GM04503 (cell line): ENCODE measurements at places on chromosomes 5 and 9.

GRCh38 chr9:14888272-14888671 lies 22.0 kb downstream of the FREM1 start:
- DNase-seq, result no peak

- no peak for DNase-seq
Observed at GRCh38 chr9:91795598-91796241, 154.3 kb downstream of the ROR2 start.

- no peak for DNase-seq
Observed at GRCh38 chr5:26232706-26233105, 805.7 kb downstream of the CDH9 start.

DNA sequence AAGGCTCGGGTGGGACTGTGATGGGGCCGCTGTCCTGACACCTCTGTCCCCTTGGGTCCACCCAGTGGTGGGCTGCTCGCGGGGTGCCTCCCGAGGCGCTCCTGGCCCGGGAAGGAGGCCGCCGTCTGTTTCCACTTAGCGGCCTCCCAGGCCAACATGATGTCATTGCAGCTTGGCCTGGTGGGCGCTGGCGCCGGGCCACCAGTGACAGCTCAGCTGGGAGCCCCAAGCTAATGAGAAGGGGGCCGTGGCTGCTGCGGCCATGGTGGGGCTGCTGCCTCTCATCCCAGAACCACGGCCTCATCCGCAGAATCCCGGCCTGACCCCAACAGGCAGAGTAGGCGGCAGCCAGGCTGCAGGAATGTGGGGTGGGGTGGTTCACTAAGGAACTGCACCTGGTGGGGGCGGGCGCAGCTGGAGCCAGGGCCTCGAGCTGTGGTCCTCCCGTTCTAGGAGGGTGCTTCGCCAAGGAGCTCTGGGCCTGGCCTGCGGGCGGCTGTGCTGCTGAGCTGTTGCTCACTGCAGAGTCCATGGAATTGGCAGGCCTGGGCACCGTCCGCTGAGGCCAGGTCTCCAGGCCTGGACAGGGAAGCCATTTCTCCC lies 123.5 kb upstream of the COL5A1 start:
- no peak for DNase-seq

- DNase-seq, result no peak
Observed at GRCh38 chr9:130694205-130694604, 625 bp downstream of the EXOSC2 start.

GRCh38 chr5:141516672-141517025 lies 27.8 kb downstream of the PCDHGC5 start:
- no peak for DNase-seq

GRCh38 chr9:137665226-137665625 lies 46.4 kb downstream of the EHMT1 start:
- DNase-seq, result no peak

DNA sequence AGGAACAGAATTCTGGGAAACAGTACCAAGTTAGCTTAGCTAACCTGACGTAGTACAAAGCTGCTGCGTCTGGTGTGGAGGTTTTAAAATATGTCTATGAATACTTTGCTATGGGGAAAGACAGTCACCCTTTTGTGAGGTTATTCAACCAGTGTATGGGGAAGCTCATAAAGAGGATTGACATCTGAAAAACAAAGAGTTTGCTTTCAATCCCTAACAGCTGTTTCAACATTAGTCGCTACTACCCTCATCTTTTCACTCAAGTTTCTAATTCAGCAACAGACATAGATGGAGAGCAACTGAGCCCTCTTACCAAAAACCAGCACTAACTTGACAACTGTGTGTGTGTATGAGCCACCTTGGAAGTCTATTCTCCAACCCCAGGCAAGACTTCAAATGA lies 7.8 kb upstream of the MSANTD3 start:
- DNase-seq, result no peak

- DNase-seq, result no peak
Observed at GRCh38 chr9:12889402-12890106, 114.7 kb downstream of the LURAP1L start.

DNA sequence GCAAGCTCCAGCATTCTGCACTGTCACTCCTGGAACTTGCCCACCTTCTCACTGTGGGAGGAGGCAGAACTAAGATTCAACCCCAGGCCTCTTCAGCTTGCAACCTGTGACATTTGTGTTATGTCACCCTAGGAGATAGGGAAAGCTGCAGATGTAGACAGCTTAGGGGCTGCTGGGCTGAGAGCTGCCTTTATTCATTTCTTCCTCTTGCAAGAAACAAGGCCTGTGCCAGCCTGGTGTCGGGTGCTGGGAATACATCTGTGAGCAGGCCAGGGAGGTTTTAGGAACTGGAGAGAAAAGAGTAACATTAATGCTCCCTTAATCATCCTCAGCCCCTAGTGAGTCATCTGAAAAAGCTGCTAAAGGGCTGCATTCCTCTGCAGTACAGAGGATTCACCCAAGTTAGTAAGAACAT lies 101.8 kb downstream of the FGF18 start:
- peak; percentile 81 for DNase-seq

DNA sequence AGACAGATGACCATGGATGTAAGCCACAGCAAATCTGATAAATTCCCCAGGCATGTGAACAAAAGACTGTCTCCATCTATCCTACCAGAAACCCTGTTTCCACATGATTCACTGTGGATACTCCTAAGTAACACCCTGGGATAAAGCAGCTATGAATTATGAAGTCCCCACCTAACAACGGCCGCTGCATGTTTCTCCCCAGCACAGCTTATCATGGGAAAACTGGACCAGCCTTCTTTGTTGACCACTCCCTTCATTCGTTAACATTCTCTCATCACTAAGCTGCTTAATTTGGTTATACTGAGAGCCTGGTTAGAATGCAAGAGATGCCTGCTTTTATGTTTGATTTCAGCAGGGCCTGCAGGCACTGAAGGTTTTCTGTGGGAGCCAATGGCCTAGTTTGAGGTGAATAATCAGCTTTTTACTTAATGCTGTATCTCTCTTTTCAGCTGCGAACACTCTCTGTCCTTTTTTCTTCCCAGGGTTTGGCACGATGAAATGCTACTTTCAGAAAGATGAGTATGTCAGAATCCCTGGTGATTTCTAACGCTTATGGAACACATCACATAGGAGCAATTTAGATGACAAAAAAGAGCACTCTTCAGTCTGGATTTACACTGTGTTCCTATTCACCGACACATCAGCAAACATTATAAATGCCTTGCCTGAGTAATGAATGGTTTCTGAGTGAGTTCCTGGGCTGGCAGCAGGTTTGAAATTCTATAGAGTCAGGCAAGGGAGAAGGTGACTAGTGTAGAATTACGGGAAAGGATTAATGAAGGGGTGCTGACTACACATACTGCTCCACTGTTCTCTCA lies 318.4 kb upstream of the ZNF608 start:
- DNase-seq, result no peak

DNA sequence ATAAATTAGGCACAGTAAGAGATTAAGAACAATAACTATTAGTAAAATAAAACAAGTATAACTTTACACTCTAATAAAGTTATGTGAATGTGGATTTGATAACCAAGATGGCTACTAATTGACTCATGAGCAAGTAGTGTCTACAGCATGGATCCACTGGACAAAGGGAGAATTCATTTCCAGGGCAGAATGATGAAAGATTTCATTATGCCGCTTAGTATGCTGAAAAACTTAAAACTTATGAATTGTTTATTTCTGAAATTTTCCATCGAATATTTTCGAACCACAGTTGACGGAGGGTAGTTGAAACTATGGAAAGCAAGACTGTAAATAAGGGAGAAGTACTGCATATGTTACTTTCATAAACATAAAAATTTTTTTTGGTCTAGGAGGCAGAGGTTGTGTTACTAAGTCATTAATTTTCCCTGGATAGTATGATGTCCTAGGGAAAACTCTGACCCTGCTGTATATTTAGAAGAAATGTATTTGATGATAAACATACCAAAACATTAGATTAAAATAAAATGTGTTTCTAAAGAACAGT lies 24.9 kb upstream of the TARS1 start:
- no peak for DNase-seq

DNA sequence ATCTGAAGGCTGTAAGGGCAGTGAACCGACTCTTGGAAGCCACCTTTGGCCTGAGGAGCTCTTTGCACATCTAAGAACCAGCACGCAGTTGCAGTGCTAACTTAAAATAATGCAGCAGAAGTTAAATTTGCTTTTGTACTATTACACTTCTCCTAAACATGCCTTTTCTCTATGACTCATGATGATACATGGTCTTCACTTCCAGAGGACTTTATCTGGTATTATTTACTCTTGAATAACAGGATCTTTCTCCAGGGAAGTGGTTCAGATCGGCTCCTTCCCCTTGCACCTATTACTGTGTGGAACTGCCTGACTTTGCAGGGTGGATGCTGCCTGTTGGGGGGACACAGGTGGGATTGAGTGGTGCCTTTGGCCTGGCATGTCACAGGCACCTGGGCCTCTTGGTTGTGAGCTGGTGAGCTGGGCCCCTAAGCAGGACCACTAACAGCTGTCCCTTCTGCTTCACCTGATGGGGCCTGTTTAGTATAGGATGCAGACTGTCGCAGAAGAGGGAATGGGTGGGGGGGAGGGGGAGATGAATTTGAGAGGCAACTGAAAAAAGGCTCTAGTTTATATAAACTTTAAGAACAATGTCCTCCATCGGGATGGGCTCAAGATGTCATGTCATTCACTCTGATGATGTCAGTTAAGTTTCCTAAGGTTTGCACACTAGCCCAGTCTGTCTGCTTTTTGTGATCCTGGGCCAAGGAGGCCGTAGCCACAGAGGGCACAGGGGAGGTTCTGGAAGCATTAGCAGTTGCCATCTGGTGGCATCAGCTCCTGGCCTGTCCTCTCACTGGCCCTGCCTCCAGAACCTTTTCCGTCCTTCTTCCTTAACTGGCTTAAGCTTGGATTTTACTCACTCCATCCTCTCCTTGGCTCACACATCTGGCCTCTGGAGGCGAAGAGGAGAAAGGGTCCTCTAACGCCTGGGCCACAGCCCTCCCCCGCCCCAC lies 33.9 kb upstream of the GABBR2 start:
- peak; percentile 8 for DNase-seq

- DNase-seq, result no peak
Observed at GRCh38 chr9:636931-637591, 204.4 kb upstream of the DMRT1 start.

DNA sequence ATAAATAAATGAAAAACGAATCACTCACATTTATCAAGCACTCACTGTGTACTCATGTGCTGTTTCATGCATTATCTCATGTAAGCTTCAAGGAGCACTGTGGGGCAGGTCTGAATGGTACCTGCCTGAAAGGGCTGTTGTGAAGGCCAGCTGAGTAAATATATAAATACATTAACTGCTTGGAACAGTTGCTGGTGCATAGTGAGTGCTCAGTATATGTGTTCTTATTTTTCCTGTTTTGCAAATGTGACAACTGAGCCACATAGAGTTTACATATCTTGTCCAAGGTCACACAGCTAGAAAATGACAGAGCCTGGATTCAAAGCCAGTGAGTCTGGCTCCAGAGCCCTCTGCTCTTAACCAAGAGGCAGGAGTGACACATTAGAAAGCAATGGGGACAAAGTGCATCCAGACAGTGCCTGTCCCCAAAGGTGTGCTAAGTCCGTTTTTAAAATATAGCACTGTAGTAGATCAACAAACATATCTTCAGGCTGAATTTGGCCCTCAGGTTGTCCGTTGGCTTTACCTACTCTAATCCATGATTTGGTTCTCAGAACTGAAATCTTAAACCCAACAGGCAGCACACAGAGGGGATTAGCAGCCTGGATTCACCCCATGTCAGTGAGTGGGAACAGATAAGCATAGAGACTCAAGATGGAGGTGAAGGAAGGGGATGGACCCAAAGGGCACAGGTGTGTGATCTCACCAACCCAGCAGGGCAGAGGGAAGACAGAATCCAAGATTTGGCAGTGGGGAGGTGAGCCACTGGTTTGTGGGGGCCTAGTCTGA lies 70.8 kb downstream of the WWC1 start:
- no peak for DNase-seq

DNA sequence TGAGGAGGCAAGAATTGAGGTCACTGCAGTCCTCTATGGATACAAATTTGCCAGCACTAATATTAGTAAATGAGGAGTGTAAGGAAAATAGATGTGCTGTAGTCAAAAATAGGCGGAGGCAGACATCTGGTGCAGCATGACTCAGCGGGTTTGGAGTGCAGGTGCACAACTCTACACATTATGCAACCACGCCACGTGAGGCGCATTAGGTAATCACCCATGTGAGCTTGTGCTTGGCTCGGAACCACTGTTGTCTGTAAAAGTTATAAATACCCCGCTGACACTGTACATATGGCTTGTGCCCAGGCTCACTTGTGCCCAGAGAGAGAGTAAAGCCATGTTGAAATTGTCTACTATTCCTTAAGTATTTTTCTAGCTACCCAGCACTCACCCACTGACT lies 623.5 kb upstream of the NUDT12 start:
- DNase-seq, result no peak

GRCh38 chr5:145968970-145969713 lies 32.8 kb downstream of the SH3RF2 start:
- no peak for DNase-seq

DNA sequence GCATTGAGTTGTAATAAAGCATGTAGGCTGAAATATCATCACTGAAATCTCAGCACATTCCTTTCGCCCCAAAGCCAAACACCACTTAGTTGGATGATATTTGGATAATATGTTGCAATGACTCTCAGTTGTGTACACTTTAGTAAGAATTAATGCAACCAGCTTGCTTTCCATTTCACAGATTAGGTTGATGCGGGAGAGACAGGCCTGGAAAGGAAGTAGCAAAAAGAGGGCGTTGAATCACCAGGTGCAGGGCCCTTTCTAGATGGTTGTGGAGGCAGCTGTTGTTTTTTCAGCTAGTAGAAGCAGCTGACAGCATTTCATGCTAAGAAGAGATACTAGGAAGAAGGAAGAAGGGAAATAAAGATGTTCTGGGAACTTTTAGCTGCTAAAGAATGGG lies 30.9 kb downstream of the DMRT3 start:
- no peak for DNase-seq

DNA sequence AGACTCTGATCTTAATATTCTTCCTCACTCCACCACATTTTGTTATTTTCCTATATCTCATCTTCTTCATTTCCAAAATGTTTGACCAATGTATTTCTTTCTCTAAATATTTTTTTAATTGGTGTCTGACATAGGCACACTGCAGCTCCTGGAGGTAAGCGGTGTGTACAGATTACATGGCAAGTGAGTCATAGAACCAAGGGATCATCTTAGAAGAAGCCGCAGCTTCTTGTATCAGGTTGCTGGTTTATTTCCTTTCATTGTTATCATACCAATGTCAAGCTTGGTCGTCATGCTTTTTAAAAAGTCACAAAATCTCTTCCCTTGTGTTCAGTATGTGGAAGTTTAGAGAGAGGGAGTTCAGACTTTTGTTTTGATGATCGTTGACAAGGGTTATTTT lies 526.1 kb upstream of the CDH18 start:
- DNase-seq, result no peak

- no peak for DNase-seq
Observed at GRCh38 chr9:129182625-129183494, 4.8 kb upstream of the IER5L start.

- DNase-seq, result no peak
Observed at GRCh38 chr5:131250751-131251475, 12.9 kb upstream of the CDC42SE2 start.

- no peak for DNase-seq
Observed at GRCh38 chr9:82153032-82153431, 164.5 kb downstream of the SPATA31D1 start.
